ENCODE measurements at places on chromosomes 4 and X.

- DNase-seq = peak; percentile 56
These were observed 179.9 kb upstream of the PPP3CA start for GRCh38 chr4:101527188-101527587.

- DNase-seq = no peak
These were observed 220.1 kb downstream of the IQCM start for GRCh38 chr4:149595500-149595899.

DNA sequence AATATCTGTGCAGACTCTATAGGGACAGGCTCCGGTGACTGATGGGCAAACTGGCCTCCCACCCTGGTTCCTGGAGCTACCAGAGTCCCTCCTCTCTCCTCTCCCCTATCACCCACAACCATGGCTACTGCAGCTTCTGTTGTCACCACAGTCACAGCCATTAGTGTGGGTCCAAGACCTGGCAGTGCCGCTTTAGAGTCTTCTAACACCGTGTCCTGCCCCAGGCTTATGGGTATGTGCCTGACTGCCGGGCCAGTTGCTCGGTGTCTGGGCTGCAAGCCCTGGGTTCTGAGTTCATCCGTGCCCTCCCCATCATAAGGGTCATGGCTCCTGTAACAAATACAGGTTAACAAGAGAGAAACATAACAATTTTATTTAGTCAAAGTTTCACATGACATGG, 85.4 kb downstream of the FNIP2 start:
- DNase-seq = no peak

GRCh38 chr4:55030589-55030988, 94.8 kb downstream of the KDR start:
- no peak for DNase-seq

DNA sequence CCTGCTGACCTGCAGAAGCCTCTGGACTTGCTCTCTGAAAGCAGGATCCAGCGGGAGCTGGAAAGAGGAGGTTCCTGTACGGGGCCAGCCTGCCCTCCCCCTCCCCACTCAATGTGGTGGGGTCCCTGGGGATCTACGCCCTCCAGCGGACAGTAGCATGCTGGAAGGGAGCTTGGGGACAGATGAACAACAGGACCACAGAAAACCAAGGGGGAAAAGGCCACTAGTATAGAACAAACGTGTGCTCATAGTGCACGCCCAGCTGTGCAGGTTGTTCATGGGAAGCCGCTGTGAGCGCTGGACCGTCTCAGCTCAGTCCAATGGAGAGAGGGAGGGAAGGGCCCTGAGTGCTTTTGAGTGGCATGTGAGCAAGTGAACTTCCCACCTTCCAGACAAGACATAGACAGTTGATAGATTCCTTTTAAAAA, 15.8 kb downstream of the HMX1 start:
- DNase-seq = no peak

DNA sequence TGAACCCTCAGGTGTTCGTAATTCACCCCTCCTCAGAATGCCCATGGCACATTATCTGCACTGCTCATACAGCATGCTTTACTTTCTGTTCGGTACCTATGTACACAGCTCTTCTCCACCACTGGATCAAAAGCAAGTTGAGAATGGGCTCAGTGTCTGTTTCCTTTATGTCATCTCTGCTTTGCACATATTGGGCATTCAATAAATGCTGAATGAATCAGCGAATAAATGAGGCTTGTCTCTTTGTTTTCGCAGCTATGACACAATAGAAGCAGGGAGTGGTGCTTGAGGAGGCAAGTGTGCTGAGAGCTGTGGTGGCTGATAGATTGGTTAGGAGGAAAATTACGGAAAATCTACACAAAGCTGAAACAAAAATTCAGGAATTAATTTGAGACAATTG, 109.1 kb upstream of the VMA21 start:
- no peak for DNase-seq

GRCh38 chrX:103756736-103757135, 19.9 kb upstream of the PLP1 start:
- DNase-seq = no peak

DNA sequence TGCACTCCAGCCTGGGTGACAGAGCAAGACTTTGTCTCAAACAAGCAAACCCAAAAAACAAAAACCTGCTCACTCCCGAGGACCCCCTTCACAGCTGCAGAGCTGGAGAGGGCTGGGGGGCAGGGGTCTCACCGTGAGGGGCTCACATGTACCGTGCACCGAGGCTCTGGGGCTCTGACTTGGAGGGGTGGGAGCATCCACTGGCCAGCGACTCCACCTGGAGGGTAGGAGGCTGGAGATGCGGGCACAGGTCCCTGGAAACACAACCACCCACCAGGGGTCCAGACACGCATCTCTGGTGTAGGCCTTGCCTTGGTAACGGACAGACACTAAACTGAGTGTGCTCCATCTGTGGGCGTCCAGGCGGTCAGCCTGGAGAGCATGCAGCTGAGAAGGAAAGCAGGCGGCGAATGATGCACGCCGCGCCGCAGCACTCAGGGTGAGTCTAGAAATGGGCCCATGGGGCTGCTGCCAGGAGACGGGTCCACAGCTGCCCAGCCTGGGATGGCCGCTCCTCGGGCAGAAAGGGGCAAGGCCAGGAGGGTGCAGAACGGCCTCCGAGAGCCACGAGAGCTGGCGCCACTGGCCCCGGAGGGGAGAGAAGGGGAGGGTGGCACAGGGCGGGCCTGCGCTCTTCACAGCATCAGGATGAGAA, 26.1 kb downstream of the PPP2R3B start:
- no peak for DNase-seq

- DNase-seq = no peak
These were observed 4.5 kb downstream of the HHIP start for GRCh38 chr4:144650311-144651005.

DNA sequence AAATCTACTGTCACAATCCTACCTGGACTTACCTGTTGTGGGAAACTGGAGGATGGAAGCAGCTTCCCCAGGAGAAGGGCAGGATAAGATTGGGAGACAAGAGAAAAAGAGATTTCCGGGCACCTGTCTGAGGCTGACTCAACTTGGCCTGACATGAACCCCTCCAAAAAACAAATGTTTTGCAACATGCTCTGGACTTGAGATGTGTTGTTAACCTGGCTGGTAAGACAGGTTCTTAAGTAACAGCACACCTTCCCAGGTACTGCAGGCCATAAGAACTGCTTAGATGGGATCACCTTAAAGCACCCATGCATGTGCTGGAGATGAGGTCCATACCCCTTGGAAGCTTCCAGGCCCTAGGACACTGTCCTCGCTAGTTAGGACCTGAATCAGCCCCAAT, 4.4 kb upstream of the SMIM43 start:
- DNase-seq = no peak

GRCh38 chrX:133868250-133868649, 117.1 kb downstream of the GPC3 start:
- no peak for DNase-seq

DNA sequence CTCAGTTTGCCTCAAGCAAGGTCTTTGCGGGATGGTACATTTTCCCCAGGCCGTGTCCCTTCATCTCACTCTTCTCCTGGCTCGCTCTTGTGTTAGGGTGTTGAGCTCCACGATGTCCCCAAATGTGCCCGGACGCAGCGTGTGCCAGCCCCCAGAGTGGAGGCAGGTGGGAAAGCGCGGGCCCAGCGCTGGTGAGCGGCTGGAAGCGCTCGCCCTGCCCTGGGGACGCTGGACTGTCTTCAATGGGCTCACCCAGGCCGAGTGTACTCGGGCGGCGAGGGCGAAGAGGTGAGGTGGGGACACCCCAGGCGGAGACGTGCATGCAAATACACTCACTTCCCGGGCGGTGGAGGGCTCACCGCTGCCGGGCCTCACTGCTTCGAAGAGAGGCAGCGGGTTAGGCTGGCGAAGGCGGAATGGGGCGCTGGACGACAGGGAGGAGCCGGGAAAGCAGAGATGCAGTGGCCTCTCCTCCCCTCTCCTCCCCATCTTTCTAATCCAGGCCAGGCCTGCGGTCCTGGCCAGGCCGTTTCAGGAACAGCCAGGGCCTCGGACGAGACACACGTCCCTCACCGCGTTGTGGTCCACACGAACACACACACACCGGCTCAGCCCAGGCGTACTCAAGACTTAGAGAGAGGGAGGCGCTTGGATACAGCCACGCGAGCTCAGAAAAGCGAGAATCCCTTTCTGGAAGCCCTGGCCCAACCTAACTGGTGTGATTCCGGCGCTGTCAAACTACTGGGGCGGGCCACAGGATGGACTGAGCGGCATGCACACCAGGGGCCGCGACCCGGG, 2.2 kb downstream of the NKX6-1 start:
- no peak for DNase-seq

GRCh38 chrX:125004799-125005198, 314.9 kb upstream of the TEX13C start:
- no peak for DNase-seq

DNA sequence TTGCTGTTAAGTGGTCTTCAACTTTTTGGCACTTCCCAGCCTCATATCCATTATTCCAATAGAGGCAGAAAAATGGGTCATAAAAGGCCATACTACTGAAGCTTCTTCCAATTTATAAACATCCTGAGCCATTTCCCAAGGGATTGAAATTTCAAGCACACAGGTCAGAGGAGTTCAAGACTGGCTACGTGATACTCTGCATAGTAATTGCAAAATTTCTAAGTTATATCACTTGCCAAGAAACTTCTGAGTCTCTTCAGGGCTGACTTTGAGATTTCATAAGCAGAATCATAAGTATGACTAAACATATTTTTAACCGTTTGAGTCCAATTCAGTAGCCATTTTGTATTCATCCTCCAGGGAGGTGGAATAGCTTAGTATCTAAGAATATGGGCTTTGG, 75.6 kb upstream of the RXFP1 start:
- DNase-seq = no peak

DNA sequence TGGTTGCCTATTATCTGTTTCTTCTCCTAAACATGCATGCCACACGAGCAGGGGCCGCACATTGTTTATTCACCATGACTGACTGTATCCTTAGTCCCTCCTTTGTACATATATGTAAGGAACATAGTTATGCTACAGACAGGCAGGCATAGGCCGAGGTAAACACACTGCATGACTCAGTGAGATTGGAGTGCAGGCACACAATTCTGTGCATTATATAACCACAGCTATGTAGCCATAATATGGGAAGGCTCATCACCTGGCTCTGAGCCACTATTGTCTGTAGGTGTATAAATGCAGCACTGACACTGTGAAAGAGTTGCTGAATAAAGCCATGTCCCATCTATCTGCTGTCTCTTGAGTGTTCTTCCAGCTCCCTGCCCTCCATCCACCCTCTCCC, 431.6 kb downstream of the IDS start:
- DNase-seq = no peak

DNA sequence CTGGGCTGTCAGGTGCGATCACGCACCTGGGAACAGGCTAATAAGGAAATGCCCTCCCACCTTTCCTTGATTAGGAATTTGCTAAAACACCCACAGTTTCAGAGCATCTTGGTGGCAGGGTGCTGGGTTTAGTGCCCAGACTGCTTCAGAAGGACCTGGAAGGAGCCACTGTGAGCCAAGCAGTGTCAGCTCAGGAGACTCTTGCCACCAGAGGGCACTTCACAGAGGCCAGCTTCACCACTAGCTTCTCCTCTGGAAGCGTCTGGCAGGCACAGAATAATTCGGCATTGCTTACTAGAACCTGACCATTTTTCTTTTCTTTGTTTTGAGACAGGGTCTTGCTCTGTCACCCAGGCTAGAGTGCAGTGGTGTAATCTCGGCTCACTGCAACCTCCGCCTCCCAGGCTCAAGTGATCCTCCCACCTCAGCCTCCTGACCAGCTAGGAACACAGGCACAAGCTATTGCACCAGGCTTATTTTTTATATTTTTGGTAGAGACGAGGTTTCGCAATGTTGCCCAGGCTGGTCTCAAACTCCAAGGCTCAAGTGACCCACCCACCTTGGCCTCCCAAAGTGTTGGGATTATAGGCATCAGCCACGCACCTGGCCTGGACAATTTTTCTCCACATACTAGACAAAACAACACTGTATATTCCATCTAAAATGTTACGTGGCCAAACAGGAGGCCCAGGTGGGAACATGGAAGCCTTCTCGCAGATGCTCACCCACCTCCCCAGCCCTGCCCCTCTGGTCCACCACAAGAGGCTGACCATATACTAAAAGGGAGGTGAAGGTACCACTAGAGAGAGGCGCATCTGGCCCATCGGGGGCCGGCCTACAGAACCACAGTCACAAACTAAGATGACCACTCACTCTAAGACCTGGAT, 14.1 kb downstream of the NOP14 start:
- no peak for DNase-seq

DNA sequence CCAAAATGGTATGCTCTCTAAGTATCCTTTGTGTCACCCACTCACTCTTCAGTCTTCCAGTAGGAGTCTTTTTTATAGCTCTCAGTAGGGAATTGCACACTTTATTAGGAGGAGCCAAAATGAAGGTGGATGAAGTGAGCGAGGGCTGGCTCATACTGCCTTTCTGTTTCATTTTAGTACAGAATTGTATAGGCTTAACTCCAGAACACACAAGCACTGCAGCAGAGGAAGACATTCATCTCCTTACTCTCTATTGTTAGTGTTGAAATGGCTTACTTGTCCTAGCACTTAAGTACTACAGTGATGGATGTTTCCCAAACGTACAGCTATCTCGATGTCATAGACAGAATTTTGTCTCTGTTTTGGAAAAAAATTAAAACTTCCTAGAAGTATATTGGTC, 327.3 kb upstream of the ATOH1 start:
- no peak for DNase-seq

- DNase-seq = no peak
These were observed 137.1 kb upstream of the TBL1X start for GRCh38 chrX:9327747-9328145.

DNA sequence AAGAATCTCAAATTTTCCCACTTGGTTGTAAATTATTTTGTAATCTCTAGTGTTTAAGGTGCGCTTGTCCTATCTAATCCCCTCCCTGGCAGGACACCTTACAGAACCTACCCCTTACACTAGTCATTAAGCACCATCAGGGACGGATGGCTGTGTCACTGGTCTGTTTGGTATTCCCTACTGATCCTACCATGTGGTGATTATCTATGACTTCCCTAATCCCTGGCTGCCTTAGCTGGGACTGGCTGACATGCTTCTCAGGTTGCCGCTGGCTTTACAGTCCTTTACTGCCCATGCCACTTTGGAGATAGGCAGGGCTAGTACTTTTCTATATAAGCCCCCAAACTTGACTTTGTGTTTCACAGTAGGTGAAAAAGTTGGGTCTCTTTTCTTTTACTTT, 58.6 kb downstream of the ELOVL6 start:
- DNase-seq = no peak

DNA sequence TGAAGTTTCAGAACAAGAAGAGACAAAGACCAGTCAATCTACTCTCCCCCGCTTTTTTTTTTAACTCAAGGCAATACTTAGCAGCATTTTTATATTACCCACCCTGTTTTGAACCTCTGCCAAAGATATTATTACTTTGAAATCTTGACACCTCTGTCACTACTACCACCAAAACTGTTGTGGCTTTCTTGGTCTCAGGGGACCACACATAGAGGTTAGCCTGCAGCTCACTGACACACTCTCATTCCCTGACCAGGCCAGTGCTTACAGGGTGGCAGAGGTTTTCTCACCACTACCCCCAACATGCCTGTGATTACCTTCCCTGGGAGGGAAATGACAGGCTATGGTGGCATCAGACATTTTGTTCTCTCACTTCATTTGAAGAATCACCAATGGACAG, 137.4 kb upstream of the STIM2 start:
- no peak for DNase-seq

GRCh38 chr4:65069177-65069576, 601.1 kb downstream of the EPHA5 start:
- DNase-seq = no peak

GRCh38 chrX:118475903-118476302, 19.7 kb upstream of the DOCK11 start:
- no peak for DNase-seq

Data from stimulated activated CD8-positive, alpha-beta memory T cell treated with anti-CD3 and anti-CD28 coated beads, Interleukin-7, amount 100 ng/mL, for 4 hours (primary cell).